ENCODE measurements at places on chromosomes 3 and 15.

- no peak for DNase-seq
These were observed 435.4 kb downstream of the WDR72 start for GRCh38 chr15:53324061-53324460.

DNA sequence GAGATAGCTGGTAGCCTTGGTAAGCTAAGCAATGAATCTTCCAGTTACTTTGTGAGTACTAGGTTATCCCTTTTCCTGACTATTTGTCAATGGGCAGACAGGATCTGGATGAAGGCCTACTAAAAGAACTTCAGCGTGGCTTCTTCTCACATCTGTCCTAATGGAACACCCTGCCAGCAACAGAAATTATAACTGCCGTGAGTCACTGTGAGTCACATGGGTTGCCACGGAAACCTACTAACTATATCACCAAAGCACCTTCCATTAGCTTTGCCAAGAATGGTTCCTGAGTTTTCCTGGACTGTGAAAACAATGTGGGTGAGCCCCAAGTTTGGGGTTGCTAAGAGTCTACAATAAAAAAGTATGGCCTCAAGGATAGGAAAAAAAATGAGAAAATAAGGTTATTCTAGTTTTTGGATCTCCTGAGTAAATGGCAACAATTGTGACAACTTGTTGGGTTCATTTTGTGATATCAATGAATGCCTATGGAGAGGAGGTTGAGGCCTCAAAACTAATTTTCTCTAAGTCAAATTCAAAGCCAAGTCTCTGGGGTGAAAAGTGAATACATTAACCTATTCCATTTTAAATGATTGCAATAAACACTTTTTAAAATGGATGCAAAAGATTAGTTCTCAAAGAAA, 195.1 kb upstream of the ICE2 start:
- no peak for DNase-seq

DNA sequence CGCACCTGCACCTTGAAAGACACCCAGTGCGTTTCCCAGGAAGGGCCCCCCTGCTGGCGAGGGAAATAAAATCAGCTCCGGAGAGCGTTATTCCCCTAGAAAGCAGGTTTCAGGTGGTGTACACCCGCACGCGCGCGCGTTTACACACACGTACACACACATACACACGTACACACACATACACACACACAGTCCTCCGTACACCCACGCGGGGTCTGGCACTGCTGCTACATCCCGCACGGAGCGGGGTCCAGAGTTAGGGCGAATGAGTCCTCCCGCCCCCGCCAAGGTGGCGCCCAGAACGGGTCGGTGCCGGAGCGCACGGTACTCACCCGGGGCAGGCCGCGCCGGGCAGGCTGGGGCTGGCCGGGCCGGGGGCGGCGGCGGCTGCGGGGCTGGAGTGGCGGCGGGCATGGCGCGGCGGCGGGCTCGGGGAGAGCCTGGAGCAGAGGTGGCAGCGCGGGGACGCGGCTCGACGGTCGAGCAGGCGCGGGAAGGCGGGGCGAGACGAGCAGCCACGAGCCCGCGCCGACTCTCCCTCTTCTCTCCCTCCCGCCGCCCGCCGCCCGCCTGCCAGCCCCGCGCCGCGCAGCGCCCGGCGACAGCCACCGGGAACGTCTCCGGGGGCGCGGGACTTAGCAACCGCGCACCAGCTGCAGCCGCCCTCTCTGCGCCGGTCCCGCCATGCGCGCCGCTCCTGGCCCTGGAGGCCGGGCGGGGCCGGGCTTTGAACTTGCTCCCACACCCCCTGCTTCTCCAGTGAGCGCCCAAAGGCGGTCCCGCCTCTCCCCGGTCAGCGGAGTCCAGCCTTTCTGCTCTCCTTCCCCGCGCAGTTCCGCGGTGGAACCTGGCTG, at the start of gene DCLK3:
DCLK3 (minus strand) TSS at position 704 of the 854 bp plus-strand sequence; CDS start at position 414, 290 bp downstream.
- no peak for DNase-seq

DNA sequence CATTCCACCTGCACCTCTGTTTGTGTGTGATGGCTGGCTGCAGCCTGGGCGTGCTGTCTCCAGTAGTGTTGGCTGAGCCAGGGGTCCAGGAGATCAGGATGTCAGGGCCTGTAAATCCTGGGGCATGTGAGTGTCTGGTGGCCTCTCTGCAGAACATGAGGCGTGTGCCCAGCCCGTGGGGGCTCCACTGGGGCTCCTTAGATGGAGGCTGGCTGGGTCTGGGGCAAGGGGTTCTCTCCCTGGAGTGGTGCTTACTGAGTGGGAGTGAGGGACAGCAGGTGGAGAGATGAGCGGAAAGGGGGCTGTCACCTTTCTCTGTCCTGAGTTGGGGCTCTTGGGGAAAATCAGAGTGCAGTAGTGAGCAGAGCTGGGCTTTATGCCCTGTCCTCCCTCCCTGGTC, 152.2 kb downstream of the CHDH start:
- DNase-seq, result no peak

GRCh38 chr15:62972814-62973213, 69.7 kb upstream of the TPM1 start:
- no peak for DNase-seq

GRCh38 chr3:77906102-77906709, 866.3 kb downstream of the ROBO2 start:
- DNase-seq, result no peak

- no peak for DNase-seq
These were observed 403.1 kb upstream of the TGFBR2 start for GRCh38 chr3:30203301-30203700.

DNA sequence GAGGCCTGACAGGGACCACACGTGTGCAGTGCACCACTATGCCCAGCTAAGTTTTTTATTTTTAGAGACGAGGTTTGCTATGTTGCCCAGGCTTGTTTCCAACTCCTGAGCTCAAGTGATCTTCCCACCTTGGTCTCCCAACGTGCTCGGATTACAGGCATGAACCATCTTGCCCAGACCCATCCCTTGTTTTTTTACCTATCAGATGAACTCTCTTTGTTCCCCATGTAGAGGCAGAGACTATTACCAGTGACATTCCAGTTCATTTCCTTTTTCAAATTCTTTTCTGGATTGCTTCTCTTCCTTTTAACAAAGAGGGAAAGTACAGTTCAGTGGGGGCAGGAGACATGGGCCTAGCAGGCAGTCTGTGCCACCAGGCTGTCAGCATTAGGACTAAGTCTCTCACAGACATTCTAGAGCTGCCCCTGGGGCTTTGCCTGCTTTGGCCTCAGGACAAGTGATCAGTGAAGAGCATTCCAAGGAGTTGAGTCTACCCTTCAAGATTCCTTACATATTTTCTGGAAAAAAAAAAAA, 103.5 kb upstream of the SLC7A14 start:
- DNase-seq, result no peak

GRCh38 chr3:141380987-141381386, 12.7 kb downstream of the ZBTB38 start:
- no peak for DNase-seq

GRCh38 chr15:57953874-57954273, 111.6 kb downstream of the ALDH1A2 start:
- DNase-seq, result no peak

GRCh38 chr15:44727485-44728231, 8.7 kb upstream of the TRIM69 start:
- DNase-seq, result no peak

DNA sequence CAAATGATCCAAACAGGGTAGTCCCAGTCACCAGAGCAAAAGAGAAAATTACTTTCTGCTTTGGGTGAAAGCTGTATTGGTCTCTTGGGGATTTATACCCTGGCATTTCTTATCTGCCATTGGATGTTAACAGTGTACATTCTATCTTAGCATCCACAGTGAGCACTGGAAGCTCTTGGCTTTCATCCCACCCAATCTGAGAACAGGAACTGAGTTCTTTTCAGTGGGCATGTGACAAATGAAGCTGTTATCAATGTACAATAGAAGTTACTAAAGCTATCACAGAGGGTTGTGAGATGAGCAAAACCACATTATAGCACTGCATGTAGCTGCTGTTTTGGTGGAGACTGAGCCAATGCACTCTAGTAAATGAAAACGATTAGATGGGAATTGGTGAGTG, 300.7 kb downstream of the TUSC7 start:
- no peak for DNase-seq

- DNase-seq, result no peak
These were observed 19.7 kb downstream of the KCNAB1 start for GRCh38 chr3:156140001-156140595.

- DNase-seq, result no peak
These were observed 111.3 kb downstream of the MBNL1 start for GRCh38 chr3:152380043-152380442.

DNA sequence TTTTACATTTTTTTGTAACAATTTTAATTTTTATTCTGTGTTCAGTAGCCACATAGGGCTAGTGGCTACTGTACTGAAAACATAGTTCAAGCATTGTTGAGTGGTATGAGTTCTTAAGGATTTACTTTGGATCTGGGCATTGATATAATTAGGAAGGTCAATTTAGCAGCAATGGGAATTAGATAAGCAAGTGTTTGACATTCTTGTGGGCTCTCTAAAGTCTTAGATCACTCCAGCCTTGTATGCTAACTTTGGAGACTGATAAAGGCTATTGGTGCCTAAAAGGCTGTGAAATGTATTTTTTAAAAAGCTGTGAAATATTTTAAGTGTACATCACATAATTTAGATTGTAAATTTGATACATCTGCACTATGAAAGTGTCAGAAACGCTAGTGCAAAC, 2.5 kb upstream of the DNAJC13 start:
- no peak for DNase-seq

DNA sequence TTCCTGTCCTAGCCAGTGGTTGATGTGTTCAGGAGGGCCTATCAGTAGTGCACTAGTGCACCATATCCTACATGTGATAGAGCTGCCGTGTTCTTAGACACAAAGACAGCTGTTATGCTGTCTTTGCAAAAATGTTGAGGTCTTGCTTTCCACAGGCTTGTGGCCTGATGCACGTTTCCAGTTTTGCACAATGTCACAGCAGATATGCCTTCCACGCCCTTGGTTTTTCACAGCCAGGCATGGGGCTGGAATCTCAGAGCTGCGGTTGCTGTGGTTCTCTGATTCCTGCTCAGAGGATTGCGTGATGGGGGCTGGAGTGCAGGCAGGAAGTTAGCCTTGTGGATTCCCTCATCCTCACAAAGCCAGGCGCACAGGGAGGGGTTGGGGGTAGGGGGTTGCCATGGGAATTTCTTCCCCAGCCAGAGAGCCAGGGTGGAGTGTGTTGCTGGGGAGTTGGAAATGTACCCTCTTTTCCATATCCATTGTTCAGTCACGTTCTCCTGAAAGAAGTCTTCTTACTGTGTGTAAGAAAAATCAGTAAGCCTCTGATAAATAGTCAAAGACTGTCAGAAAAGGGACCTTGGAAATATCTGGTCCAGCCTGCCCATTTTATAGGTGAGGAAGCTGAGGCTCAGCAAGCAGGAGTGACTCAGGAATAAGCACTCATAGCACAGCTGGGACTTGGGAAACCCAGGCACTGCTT, 79.4 kb downstream of the SMAD3 start:
- DNase-seq, result no peak

GRCh38 chr15:58987036-58987435, 427 bp upstream of the RNF111 start:
- no peak for DNase-seq

GRCh38 chr3:123658852-123659206, 74.0 kb upstream of the HACD2 start:
- DNase-seq, result no peak

GRCh38 chr15:38972831-38973230, 408.2 kb upstream of the RASGRP1 start:
- no peak for DNase-seq

GRCh38 chr3:46187876-46188275, 20.2 kb downstream of the CCR1 start:
- DNase-seq, result no peak

DNA sequence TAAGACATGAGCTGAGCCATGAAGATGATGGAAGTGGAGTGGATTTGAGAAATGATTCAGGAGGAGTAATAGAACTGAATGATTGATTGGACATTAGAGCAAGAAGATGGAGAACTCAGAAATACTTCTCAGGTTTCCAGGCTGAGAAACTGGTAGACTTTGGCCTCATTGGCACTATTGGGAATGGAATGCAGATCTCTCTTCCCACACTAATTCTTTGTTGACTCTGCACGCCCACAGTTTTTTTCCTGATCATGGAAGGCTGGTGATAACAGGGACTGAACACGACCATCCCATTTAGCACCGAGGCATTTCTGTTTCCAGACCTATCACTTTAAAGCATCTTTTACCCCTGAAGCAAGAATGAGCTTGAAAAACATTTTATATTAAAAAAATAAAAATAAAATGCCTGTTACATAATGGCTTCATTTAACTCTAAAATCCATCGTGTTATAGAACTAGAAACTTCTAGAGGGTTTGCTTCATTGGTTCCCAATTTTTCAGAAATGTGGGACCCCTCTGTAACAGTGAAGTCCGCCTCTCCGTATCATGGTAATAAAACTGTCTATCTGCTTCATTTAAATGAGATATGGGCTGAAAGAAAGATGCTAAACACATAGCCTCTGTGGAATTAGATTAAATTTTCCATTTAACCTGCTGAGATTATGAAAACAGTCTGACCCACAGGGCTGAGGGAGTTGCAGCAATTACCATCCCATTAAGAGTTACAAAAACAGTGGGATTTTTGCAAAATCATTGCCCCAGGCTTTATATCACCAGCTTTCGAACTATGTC, 562.0 kb upstream of the CFAP20DC start:
- no peak for DNase-seq

DNA sequence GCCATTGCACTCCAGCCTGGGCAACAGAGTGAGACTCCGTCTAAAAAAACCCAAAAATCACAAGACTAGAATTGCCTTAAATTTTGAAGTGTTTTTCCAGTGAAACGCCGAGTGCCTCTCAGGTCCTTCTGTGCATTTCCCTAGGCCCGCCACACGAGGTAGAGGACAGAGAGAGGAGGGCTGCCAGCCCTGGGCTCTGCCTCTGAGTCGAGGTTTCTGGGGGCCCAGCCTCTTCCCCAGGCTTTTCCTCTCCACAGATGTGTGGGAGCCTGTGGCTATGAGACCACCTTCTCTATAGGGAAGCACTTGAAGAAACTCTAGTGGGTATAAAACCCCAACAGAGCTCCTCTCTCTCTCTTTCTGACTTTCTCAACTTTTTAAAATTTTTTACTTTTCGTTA, 10.9 kb upstream of the EHD4 start:
- DNase-seq, result no peak
